ENCODE measurements at places on chromosomes 2 and 18. TPM values are rescaled to one million over a fixed set of nuclear protein-coding genes. Genes with fewer than 3 reads are reported as not detected.

DNA sequence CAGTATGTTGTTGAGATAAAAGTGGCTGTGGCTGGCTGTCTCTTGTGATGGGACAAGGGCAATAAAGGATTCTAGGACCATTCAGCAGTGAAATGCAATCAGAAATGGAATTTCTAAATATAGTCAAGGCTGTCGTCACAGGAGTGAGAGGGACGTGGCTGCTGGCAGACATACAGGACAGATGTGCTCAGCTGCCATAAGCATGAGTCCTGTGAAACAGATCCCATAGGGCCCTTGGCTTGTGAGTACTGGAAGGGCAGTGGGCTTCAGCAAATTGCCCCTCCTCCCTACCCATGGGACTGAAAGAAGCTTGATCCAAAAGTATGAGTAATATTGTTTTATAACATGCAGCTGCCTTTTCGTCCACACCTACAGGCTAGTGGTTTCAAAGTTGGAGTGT is 4.2 kb upstream of the CNNM3 start:
- DNase-seq = peak; percentile 64

DNA sequence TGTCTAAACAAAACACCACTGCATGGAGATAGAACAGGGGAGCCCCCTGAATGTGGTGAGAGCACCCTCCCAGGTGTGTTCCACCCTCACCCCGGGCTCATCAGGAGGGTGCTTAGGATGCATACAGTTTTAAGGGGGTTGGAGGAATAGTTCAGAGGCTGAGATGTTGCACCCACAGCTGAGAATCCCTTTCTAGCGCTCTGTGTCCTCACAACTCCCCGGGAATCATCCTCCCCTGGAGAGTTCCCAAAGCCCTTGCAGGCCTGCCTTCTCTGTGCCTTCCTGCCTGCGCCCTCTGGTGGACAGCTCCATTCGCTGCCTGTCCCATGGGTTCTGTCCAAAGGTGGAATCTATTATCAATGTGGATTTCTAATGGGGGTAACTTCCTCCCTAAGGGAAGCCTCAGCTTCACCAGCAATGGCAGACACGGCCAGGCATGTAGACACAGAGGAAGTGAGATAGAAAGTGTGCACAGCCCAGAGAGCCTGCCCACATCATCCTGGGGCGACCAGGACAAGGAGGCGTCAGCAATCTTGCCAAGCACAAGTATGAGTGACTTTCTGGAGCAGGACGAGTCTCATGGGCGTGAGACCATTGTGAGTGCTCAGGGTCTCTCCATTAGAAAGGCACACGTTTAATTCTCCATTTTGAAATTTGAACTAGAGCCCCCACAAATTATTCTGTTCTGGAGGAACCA is 1.2 kb upstream of the UGT1A5 start:
- DNase-seq = peak; percentile 81

DNA sequence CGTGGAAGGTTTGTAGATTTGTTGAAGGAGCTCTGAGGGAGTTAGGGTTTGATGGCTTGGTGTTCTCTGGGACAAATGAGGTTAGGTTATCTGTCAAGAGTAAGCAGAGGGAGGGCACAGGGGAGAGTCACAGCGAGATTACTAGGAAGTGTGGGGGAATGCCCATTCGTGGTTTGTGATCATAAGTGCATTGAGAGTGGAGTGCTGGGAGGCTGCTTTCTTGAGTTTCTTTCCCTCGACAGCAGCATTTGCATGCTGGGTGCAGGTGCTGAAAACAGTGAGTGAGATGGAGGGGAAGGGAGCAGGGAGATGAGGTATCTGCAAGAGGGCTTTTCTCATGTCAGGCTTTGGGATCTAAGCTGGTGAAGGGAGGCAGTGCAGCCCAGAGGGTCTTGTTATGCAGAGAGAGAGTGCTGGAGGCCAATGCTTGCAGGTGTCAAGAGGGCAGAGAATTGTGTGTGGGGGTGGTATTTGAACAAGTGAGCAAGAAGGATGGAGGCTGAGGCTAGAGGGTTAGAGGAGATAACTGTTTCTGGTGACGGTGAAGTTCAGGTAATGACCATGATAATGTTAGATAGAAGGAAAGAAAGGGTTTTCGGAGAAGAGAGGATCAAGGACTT is 8.8 kb downstream of the RALB start:
- no peak for DNase-seq

DNA sequence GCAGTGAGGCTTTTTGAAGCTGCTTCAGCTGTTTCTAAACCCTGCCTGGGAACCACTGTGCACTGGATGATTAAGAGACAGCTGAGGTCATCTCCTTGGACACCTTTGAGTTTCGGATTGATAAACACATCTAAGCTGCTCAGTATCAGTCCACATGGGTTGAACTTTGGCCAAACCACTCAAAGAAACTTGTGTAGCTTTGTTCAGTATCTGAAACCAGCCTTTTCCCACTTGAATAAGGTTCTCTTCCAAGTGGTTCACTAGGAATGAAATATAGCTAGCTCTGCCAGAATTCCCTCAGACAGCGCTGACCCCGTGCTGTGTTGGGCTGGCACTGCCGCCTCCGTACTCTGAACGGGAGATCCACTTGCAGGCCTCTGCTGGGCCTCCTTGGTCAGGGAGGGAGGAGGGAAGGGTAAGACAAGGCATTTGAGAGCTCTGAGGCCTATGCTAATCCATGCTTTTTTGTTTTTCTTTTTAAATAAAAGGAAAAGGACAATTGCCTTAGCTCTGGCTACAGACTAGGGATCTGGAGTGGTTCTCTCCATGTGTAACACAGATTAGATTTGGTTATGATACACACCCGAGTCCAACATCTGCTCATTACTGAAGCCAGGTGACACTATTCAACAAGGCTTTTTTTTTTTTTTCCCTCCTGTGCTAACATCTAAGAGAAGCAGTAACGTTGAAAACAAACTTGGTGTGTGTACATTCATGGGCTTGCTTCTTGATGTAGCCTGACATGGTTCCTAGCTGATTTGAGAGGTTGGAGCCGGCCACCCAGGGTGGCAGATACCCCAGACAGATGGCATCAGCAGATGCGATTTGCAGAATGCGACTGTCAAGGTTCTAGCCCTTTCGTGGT is 67.7 kb downstream of the NCK2 start:
- peak; percentile 26 for DNase-seq

GRCh38 chr2:53474914-53475313 is 292.7 kb upstream of the CHAC2 start:
- DNase-seq = no peak

DNA sequence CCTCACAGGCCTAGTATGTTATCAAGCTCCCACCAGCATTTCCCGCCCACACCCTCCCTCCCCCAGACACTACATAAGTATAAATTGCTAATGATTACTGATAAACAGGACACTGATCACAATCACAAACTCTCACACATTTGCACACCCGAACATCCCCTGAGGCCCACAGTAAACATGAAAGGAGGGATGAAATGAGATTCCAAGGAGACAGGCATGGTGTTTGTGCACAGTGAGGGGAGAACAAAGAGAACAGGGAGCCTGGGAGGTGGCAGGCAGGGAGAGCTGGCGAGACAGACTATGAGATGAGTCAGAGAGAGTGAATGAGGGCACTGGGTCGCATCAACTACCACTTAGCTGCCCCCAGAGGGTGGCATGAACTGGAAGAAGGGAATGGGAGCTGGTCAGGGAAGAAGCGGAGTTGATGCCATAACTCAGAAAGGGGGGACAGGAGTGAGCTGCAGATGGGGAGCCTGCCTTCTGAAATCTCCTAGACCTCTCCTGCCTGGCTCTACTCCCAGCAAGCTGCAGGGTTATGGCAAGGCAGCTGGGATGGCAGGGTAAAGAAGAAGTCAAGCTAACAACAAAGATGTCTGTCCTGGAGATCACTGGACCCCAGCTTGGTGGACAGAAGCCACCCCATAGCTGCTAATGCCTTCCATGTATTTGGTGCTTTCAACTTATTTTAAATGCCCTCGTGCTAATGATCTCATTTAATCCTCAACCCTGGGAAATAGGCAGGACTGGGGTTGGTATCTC is 5.1 kb downstream of the KIF3C start:
- DNase-seq = peak; percentile 49

GRCh38 chr2:60476206-60476954 is 77.1 kb downstream of the BCL11A start:
- DNase-seq = no peak

DNA sequence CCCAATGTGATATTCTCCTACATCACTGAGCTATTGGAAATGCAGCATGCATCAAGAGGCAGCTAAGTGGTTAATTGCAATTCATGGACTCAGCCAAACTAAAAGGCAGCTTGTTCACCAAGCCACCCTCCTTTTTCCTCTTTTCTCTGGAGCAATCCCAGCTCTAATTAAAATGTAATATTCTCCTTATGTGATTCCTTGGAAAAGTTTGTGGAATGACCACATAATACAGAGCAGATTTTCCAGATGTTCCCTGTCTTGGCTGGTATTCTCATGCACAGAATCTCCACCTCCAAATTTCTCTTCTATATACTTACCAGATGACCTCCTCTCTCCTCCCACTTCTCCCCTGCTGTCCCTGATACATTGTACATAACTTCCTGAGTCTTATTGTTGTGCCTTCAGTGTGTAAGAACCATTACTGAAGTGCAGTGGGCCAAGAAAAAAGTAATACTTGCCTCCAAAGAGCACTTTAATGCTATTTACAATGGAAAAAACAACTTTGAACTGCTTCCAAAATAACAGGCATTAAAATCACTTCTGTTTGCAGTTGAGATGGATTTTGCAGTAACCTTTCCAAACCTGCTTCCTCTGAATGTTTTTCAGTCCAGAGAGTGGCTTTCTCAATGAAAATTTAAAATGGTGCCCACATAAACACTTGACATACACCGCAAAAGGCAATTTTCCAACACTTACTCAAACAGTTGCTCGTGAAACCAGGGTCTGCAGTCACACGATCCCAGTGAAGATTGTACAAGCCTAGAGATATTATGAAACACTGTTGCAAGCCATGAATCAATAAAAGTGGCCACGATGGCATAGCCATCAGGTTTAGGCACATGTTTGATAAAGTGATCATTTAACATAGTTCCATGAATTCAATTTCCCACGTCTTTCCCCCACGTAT is 258.0 kb downstream of the MTX2 start:
- no peak for DNase-seq

DNA sequence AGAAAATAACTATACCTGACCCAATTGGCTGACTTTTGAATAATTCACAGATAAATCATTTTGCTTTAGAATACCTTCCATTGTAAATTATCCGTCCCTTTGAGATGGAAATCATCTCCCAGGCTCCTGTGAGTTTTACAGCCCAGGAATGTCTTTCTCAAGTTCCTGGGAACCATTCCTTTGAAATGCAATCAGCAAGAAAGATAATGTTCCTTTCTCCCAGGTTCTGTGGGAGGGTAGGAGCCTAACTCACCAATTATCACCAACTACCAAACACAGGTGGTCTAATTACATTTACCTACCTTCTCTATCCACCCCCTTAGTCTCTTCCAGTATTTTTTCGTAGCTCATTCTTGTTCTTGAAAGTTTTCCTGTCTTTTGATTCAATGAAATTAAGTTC is 1016.0 kb downstream of the SOCS6 start:
- no peak for DNase-seq

- DNase-seq = no peak
Observed at GRCh38 chr2:2075875-2076529, 255.1 kb downstream of the MYT1L start.

GRCh38 chr2:40556293-40556692 is 104.4 kb upstream of the SLC8A1 start:
- no peak for DNase-seq

GRCh38 chr2:226934546-226935201 is 98.8 kb downstream of the RHBDD1 start:
- DNase-seq = peak; percentile 40

DNA sequence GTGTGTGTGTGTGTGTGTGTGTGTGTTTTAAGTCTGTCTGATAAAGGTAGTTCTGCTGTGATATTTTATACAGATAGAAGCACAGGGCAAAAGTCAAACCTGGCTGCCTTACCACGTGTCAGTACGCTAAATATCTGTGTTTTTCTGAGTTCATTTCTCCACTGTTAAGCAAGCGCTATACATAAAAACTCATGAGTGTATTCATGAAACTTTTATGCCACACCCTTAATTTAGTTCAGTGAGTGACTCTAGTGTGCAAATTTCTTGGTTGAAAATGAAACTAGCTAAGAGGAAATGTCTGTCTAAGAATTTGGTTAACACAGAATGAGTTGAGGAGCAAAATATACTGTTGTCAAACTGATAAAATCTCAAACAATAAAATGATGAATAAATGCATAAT is 11.2 kb downstream of the CASP10 start:
- no peak for DNase-seq

DNA sequence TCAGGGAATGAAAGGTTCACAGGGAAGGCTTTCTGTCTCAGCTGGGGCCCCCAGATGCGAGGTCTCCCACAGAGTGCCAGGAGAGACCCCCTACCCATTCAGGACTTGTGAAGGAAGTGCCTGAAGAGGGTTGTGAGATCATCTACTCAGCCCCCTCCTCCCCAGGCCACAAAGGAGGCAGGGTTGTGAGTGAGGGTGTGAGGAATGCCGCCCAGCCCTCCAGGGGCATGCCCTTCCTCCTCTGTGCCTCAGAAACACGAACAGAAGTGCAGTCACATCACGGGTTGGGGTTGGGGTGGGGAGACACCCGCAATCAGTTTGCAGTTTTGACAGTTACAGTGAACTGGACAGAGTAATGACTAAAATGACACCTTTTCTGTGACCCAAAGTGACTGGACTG is 5.0 kb downstream of the MAL start:
- peak; percentile 55 for DNase-seq

- DNase-seq = no peak
Observed at GRCh38 chr2:206756816-206757215, 8.3 kb downstream of the MDH1B start.

DNA sequence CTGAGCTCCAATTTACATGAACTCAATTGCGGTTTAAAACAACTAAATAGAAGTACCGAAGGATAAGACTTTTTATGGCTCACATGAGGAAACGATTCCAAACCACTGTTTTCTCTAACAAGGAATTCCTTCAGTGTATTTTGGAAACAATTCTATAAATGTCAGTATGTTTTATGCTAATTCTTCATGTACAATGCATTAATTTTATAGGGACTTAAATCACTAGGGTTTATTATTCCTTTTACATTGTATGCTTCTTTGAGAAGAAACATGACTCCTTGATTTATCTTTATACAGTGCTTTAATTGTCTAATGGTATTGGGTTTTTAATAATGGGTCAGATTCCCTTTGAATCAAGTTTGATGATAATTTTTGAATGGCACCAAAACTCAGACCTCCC is 566.8 kb downstream of the EPHA4 start:
- DNase-seq = no peak

- no peak for DNase-seq
Observed at GRCh38 chr2:725468-725867, 48.3 kb upstream of the TMEM18 start.

- DNase-seq = no peak
Observed at GRCh38 chr18:76621782-76622495, 126.9 kb upstream of the ZNF516 start.

DSG4 gene
- total RNA-seq = not detected

FBXO41 gene
- total RNA-seq = 2.6 TPM

SPHKAP gene
- not detected for total RNA-seq

CELF4 gene
- total RNA-seq = not detected

COL3A1 gene
- total RNA-seq = 1,575 TPM

SLC4A5 gene
- 2.0 TPM for total RNA-seq

POTEI gene
- total RNA-seq = not detected

ACADL gene
- total RNA-seq = 0.13 TPM

PFN4 gene
- total RNA-seq = 1.1 TPM

Measured in myocyte (in vitro differentiated cells).